ENCODE measurements at places on chromosomes 1 and 21.

GRCh38 chr1:67540733-67541125, 110.5 kb upstream of the SERBP1 start:
- DNase-seq = no peak

- DNase-seq = no peak
Observed at GRCh38 chr1:111476761-111477309, 3.1 kb downstream of the C1orf162 start.

GRCh38 chr1:116067566-116067890, 43.7 kb upstream of the MAB21L3 start:
- DNase-seq = no peak

DNA sequence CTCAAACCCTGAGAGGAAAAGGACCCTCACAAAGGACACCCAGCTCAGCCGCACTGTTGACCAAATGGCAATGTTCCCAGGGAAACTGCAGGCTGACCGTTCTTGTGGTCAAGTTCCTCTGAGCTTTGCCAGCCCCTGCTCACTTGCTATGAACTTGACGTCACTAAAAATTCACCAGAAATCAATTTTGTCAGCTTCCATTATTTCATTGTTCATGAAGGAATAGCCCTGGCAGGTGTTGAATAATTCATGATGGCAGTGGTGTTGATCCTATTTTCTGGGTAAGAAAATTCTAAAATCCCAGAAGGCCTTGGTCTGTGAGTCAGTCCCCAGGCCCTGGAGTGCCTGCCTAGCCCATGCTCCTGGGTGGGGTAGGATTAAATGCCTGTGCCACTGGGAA, 318.9 kb downstream of the ZNF326 start:
- no peak for DNase-seq

DNA sequence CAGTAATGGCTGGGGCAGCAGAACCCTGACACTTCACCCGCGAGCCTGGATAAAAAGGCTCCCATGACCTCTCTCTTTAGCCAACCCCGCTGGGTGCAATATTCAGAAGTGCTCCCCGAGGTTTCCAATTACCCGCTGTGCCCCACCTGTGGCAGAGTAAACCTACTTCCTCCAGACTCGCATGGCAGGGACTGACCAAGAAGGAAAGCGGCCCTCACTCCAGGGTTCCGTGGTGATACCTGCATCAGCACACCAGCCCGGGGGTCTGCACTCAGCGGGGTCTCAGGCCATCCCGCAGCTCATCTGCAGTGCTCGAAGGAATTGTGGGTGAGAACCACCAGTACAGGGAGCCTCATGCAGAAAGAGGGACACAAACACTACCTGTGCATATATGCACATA, 136.3 kb upstream of the FMN2 start:
- no peak for DNase-seq

GRCh38 chr1:75985827-75986226, 53.6 kb upstream of the ASB17 start:
- DNase-seq = no peak

DNA sequence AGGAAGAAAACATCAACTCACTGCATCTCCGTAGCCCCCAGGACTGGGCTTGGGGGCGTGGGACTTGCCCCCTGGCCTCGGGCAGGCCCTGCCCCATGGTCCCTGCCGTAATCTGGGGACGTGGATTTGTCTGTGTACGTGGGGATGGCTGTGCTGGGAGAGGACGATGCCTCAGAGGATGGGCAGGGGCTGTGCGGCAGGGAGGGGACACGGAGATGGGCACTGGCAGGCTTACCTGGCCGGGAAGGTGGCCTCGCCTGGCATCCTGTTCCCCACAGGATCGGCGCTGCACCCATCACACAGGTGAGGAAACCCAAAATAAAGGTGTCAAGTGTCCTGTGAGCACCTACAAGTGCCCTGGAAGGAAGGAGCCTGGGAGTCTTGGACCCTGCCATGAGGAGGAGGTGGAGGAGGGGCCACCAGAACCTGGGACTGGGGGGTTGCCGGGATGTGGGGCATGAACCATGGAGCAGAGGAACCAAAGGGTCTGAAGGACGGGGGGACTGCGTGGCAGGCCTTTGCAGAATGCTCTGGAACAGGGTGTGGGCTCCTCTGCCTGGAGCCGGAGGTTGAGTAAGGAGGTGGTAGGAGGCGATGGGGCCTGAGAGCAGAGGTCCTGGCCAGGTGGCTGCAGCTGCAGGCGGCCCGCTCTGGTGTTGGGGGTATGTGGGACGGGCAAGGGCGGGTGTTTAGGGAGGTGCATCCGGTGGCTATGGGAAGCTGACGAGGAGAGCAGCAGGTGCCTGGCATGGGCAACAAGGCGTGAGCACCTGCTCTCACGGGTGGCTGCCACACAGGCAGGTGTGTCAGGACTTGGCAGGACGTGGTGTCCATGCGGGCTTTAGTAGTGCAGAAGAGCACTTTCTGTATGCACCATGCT, 27.8 kb upstream of the LRRC3 start:
- no peak for DNase-seq

DNA sequence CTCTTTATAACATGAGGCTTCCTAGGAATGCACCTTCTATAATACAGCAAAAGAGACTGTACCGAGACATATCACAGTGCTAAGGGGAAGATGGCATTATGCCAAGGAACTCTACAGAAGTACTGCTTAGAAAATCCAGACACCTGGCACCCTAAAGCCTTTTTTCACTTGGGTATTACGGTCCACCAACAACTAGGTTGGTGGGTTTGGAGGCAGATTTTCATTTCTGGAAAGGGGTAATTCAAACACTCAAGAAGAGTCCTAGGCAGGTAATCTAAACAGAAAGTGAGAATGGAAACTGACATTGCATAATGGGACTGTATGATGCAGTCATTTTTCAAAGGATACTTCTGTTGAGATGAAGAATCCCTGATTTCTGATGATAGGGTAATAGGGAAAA, 19.6 kb downstream of the SCMH1 start:
- no peak for DNase-seq

DNA sequence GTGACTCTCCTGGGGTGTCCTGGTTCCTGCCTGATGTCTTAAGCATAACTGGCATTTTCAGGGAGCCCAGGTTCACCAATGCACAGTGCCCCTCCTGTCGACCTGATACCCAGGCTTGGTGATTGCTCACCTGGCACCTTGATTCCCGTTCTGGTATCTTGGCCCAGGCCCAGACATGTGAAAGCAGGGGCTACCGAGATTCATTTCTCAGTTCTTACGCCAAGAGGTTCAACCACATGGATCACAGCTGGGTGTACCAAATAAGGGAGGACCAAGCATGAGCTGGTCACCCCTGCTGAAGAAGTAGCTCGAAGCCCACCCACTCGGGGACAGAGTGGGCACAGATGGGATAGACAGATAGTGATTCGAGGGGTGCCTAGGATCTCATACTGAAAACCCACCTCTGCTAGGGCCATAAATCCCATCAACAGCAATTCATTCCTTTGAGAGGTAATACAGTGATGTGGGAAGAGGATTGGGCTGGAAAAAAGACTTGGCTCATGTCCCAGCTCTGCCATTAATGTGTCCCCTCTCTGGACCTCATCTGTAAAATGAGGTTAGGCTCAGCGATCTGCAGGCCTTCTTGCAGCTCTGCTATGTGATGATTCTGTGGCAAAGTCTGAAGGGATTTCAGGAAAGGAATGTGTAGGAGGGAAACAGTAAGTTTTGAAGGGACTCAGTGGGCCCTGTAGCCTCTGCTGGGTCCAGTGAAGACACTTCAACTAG, 2.7 kb downstream of the EPHX1 start:
- DNase-seq = no peak

DNA sequence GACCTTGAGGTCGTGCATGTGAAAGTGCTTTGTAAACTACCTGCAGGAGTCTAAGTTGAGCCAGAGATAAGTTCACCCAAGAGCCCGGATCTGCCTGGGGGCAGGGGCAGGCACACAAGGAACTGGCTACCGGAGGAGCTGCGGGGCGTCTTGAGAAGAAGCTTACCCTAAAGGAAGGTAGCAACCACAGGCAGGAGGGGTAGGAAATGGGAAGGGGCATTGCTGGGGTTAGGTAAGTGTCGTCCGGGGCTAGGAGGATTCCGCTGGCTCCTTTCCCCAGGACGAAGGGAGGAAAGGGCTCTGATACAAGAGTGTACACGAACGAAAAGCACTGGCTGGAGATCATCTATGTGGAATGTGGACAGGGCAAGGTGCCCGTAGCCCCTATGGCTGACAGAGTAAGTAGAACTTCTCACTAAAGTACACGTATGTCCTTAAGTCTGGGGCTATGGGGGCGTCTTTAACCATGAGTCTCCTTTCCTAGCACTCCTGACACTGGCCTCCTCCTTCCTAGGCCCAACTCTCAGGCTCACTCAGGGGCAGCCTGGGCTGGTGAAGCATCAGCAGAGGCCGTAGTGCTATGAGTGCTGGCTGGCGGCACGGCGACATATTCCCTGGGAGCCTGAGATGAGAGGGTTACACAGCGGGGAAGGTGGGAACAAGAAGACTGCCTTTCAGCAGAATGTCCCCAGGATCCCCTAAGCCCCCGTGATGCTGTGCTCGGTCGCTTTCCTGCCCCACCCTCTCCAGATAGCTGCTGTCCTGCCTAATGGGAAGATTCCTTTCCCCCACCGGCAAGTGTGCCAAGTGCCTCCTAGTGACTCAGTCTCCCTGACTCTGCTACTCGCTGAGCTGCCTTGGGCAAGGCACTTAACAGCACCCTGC, 9.1 kb upstream of the GALNT2 start:
- no peak for DNase-seq

DNA sequence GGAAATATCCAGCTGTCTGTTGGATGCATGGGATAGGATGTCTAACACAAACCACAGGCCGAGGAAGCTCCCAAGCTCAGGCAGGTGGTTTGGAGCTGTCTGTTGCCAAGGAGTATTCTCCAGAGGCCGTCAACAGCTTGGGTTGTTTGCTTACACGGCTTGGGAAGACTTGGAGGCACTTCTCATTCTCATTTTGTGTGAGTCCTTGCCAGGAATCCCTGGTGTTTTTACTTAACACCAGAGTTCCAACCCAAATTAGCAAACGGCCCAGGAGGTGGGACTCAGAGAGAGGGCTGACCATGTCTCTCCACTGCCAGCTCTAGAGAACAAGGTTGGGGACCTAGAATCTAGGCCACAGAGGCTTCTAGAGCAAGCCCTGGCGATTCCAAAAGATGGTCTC, 72.7 kb upstream of the FAM20B start:
- no peak for DNase-seq

DNA sequence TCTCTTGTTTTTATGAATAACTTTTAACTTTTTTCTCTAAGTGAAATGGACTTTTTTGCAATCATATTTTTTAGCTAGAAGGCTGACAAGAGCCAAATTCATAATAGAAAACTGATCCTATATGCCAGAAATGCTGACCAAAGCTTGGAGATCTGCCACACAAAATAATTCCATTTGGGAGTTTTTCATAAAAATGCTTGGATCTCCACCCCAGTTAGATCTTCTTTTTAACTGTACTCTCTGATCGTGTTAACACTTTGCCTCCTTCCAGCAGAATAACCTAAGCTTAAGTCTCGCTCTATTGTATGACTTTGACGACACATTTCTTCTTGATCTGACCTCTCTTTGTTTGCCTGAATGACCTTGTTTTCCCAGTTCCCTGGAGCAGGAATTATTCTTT, 16.8 kb downstream of the FLG2 start:
- DNase-seq = no peak

- DNase-seq = peak; percentile 29
Observed at GRCh38 chr1:15974855-15975254, 1.0 kb downstream of the ZBTB17 start.

GRCh38 chr1:9278585-9279153, 14.0 kb upstream of the SPSB1 start:
- DNase-seq = no peak

- no peak for DNase-seq
Observed at GRCh38 chr1:8903908-8904650, 25.6 kb upstream of the ENO1 start.

- no peak for DNase-seq
Observed at GRCh38 chr1:81023187-81023724, 777.5 kb upstream of the ADGRL2 start.

GRCh38 chr1:78339490-78339889, 151.3 kb upstream of the PTGFR start:
- no peak for DNase-seq

DNA sequence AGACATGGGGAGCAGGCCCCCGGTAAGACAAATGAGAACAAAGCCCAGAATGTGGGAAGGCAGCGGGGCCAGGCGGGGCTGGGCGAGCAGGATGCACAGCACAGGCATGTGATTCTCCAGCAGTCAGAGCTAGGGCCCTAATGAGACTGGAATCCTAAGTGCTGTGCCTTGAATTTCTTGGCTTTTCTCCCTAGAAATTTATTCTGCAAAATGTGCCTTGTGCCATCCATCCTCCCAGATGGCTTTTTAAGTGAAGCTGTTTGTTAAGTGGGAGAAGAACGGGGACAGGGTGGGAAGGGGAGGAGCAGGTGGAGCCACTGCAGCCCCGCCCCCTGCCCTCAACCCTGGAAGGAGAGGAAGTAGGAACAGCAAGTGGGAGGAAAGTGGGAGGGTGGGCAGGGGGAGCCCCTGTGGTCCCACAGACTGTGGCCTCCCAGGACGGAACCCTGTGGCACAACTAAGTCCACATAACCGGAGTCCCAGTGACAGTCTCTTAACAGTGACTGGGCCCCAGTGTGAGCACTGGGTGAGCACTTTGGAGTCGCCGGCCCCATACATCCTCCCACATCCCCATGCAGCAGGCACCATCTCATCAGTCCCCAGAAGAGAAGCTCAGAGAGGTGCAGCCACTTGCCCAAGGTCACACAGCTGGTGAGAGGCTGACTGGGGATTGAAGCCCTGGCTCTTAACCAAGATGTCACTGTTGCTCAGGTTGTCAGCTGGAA, 216.9 kb downstream of the MATN1 start:
- DNase-seq = no peak

DNA sequence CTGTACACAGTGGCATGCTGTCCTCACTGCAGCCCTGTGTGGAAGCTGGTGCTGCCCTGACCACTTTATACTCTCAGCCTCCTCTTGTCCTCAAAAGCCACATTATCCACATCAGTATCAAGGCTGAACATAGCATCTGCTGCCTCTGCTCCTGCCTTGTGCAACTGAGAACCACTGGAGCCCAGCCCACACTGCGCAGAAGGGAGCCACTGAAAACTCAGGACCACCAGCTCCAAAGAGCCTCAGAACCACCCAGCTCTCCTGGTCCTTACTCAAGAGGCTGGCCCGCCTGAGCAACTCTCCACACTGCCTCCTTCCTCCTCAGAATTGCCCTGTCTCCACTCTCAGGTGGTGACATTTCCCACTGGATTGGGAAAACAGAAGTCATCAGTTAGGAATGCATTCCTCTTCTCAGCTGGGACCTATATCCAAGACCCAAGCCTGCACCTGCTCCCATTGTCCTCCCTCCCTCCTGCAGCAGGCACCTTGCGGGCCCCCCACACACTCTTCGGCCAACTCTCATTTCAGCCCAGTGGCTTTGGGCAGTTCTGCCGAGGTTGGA, 7.0 kb upstream of the KISS1 start:
- DNase-seq = no peak

- no peak for DNase-seq
Observed at GRCh38 chr1:243930822-243931671, 81.0 kb upstream of the AKT3 start.
